ENCODE measurements at places on chromosomes 2 and 18.

DNA sequence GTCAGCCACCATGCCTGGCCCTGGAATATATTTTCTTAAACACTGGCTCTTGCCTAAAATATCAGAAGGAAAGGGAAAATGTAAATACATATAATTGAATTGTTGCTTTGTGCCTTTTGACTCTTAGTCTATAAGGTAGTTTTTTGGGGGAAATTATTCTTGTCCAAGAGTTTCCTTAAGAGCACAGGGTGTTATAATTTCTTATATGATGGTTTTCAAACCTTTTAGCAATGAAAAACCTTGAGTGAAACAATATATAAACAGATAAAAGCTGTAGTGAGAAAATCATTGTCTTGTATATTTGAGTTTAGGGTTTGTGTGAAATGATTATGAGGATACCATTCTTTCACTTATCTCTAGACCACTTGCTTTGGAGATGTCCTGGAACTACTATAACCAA lies 40.2 kb downstream of the DDX1 start:
- no peak for DNase-seq
- H3K27me3 ChIP-seq: no peaks in the 10 kb centered on the region
- no peak overlapping the region for H3K27ac ChIP-seq
- H3K4me3 ChIP-seq: no peak overlapping the region
- H3K4me1 ChIP-seq: no peaks in the 10 kb centered on the region

DNA sequence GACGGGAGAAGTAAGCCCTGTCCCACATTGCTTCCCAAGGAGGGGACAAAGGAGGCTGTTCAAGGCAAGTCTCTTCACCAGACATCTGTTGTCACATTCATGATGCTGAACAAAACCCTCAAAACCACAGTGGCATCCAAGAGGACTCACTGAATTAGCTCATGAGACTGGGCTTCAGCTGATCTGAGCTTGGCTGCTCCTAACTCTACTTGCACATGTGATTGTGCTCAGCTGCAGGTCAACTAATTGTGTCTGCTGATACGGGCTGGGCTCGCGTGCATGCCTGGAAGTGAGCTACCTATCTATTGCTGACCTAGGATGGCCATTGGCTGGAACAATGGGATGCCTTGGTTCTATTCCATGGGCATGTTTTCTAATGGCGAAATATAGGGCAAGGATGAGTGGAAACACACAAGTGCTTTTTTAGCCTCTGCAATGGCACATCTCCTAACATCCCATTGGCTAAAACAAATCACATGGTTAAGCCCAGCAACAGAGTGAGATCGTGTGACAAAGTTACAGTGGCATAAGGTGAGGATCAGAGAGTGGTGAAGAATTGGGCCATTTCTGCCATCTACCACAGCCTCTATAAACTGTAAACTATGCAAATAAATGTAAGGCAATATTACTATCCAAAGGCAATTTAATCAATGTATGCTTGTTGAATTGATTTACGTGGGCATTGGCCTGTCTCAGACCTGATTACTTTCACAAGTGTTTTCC lies 52.9 kb upstream of the CAPN13 start:
- H3K36me3 ChIP-seq: no peaks in the 10 kb centered on the region
- DNase-seq: no peak
- H3K27me3 ChIP-seq: peaks cover 10% of the 10 kb centered on the region
- no peak overlapping the region for H3K27ac ChIP-seq
- no peaks in the 10 kb centered on the region for H3K4me1 ChIP-seq

DNA sequence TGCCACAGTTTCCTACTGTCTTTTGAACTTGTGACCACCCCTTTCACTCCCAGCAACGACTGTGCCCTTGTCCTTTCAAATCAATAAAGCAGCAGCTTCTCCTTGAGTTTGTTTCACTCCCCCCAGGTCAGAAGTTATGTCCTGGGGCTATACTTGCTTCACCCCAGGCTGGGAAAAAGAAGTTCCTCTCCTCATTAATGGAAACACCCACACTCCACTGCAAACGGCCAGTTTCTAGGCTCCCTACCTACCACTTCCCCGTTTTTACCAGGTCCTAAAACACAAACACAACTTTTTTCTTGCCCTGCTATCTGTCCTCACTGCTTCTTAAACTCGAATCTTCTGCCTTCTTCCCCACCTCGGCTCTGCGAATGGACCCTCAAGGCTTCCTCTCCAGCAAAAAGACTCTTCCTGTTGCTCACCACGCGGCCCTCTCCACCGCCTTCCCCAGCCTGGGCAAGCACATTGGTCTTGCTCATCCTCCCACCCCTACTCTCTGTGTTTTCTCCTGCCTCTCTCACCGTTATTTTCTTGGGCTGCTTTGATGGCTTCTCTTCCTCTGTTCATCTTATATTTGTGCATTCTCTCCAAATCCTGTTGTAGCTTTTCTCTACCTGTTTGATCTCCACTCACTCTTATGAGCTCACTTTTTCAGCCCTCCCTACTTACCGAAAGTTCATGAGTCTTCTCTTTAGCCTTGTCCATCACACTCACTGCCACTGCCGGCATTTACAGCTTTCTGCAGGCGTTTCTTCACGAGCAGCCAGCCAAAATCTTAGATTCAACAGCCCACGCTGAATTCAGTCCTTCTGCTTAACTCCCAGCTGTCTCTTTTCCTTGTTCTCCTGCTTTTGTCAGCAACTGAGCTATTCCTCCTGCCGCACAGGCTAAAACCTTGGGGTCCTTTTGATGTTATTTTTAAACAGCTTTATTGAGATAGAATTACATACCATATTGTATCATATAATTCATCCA lies 7.0 kb upstream of the SP5 start:
- H3K27ac ChIP-seq: no peak overlapping the region
- no peaks in the 10 kb centered on the region for H3K36me3 ChIP-seq
- no peak for DNase-seq
- no peak overlapping the region for H3K4me3 ChIP-seq
- H3K27me3 ChIP-seq: peaks cover 45% of the 10 kb centered on the region

DNA sequence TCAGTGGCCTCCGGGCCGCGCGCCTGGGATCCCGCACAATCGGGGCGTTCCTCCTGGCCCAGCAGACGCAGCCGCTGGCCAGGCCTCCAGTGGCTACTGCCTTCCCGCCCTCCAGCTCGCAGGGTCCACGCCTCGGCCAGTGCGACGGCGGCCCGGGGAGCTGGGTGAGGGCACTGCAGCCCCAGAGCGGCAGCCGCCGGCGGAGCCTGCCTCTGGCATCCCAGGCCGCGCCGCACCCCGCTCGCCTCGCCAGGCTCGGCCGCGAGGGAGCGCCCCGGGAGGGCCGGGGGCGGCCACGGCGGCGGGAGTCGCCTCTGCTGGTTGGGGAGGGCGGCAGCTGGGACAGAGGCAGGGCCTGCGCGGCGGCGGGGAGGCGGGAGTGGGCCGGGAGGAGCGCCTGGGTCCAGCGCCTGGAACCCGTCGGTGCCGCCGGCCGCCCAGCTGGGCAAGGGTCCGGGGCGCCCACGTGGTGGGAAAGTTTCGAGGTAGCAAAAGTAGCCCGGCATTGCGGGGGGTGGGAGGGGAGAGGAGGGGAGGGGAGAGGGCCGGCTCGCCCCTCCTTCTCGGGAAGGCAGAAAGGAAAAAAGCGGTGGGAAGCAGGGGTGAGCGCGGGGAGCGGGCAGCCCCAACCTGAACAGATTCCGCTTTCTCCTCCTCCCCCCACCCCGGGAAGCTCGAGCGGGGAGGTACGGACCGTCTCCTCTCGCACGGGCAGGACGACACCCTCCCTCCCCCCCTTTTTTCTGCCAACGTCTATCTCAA lies 1.5 kb upstream of the INHBB start:
- H3K4me3 ChIP-seq: no peak overlapping the region
- peaks cover 59% of the 10 kb centered on the region for H3K27me3 ChIP-seq
- no peak for DNase-seq
- no peaks in the 10 kb centered on the region for H3K36me3 ChIP-seq
- no peak overlapping the region for H3K27ac ChIP-seq

DNA sequence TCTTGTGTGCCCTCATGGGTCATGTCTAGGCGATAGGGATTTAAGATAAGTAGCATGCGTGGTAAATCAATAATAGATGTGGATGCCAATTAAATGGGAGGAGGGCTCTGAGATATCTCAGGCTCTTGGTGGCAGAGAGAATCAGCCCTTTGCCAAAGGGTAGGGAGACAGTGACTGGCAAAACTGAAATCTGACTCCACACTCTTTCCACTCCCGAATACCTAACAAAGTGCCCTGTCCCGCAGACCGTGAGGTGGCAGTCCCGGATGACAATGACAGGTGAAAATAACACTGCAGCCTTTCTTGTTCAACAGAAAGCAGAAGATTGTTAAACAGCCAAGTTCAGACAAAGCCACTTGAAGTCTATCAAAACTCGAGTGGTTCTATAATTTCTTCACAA lies 47.0 kb downstream of the C2orf76 start:
- peaks cover 2% of the 10 kb centered on the region for H3K36me3 ChIP-seq
- H3K27me3 ChIP-seq: no peaks in the 10 kb centered on the region
- H3K27ac ChIP-seq: no peak overlapping the region
- no peak for DNase-seq
- no peak overlapping the region for H3K4me3 ChIP-seq

DNA sequence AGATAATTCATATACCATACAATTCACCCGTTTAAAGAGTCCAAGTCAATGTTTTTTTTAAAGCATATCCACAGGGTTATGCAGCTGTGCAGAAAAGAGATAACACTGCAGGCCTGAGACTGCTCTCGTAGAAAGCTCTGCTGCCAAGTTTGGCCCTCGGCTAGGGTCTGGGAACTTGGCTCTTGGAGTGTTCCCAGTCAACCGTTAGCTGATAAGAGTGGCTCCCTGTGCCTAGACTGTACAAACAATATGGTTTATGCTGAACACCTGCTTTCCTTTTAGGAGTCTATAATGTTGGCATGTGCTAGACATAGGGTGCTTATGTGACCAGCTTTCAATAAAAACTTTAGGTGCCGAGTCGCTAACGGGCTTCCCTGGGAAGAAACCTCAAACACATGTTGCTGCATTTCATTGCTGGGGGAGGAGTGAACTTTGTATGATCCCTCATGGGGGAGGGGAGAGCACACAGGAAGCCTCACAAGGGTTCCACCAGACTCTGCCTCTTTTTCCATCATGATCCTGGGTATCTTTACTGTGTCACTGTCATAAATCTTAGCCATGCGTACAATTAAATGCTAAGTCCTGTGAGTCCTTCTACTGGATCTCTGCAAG lies 34.7 kb downstream of the RFX8 start:
- H3K27me3 ChIP-seq: no peaks in the 10 kb centered on the region
- H3K4me3 ChIP-seq: no peak overlapping the region
- peaks cover 4% of the 10 kb centered on the region for H3K36me3 ChIP-seq
- H3K4me1 ChIP-seq: peaks cover 4% of the 10 kb centered on the region
- DNase-seq: no peak
- no peak overlapping the region for H3K27ac ChIP-seq

- no peak overlapping the region for H3K27ac ChIP-seq
- no peaks in the 10 kb centered on the region for H3K36me3 ChIP-seq
- peaks cover 2% of the 10 kb centered on the region for H3K4me1 ChIP-seq
- no peak for DNase-seq
- H3K27me3 ChIP-seq: no peaks in the 10 kb centered on the region
- no peak overlapping the region for H3K4me3 ChIP-seq
Observed at GRCh38 chr2:98830571-98831145, 99.7 kb upstream of the MGAT4A start.

GRCh38 chr2:98438190-98439133 lies 6.2 kb upstream of the INPP4A start:
- DNase-seq: no peak
- no peak overlapping the region for H3K27ac ChIP-seq
- peaks cover under 1% of the 10 kb centered on the region for H3K4me1 ChIP-seq
- no peaks in the 10 kb centered on the region for H3K36me3 ChIP-seq
- no peak overlapping the region for H3K4me3 ChIP-seq

DNA sequence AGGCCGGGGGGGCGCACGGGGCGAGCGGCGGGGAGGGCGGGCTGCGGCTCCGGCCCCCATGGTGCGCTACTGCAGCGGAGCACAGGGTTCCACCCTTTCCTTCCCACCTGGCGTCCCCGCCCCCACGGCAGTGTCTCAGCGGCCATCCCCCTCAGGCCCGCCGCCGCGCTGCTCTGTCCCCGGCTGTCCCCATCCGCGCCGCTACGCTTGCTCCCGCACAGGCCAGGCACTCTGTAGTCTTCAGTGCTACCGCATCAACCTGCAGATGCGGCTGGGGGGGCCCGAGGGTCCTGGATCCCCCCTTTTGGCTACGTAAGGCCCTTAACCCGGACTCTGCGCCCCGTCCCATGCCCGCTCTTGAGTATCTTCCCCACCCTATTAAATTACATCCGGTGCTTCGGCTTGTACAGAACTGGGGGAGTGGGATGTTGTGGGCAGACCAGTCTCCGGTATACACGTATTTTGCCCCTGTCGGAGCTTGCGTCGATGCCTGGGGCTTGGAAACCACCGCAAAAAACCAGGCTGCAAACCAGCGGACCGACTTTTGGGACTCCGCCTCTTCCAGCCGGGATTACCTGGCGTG lies 598 bp upstream of the WBP1 start:
- peaks cover 54% of the 10 kb centered on the region for H3K36me3 ChIP-seq
- peak; percentile 86 for DNase-seq
- H3K4me1 ChIP-seq: peaks cover 62% of the 10 kb centered on the region
- H3K27ac ChIP-seq: peak overlapping the region; percentile 100
- H3K27me3 ChIP-seq: no peaks in the 10 kb centered on the region

DNA sequence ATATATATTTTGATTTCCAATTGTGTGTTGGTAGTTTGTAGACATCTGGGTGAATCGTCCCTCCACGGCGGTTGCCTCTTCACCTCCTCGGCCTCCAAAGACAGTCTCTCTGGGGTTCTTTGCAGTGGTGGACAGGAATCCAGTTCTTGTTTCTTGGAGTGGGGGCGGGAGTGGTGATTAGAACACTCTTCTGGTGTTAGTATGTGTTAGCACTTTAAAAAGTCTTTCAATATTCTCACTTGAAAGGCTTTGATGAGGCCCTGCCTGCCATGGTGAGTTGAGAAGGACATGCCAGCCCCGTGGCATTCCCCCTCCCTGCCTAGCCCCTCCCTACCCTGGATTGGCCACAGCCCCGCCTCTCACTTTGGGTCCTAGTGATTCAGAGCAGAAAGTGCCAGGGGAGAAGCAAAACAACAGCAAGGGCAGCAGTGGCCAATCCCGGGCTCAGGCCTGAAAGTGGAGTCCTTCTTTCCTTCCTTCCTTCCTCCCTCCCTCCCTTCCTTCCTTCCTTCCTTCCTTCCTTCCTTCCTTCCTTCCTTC lies 316.8 kb upstream of the HS6ST1 start:
- no peak for DNase-seq
- no peaks in the 10 kb centered on the region for H3K4me1 ChIP-seq
- no peak overlapping the region for H3K27ac ChIP-seq
- no peaks in the 10 kb centered on the region for H3K36me3 ChIP-seq
- H3K27me3 ChIP-seq: peaks cover 1% of the 10 kb centered on the region
- H3K4me3 ChIP-seq: no peak overlapping the region

- DNase-seq: no peak
- no peak overlapping the region for H3K4me3 ChIP-seq
- peaks cover 15% of the 10 kb centered on the region for H3K27me3 ChIP-seq
- H3K27ac ChIP-seq: no peak overlapping the region
Observed at GRCh38 chr2:119734047-119734446, 25.7 kb upstream of the PTPN4 start.

All from activated B cell treated with CpG ODN at 0.5 μM for 24 hours (primary cell).